ENCODE measurements at places on chromosomes 7 and 10.

DNA sequence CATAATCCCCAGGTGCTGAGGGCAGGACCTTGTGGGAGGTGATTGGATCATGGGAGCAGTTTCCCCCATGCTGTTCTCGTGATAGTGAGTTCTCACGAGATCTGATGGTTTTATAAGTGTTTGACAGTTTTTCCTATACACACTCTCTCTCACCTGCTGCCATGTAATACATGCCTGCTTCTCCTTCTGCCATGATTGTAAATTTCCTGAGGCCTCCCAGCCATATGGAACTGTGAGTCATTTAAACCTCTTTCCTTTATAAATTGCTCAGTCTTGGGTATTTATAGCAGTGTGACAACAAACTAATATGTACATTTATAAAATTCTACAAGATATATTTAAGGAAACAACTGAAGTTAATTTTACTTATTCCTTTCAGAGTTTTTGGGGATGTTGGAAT is 170.8 kb upstream of the BET1 start:
- DNase-seq, result no peak

- DNase-seq, result no peak
Measured at GRCh38 chr7:116552602-116553001, 27.8 kb downstream of the CAV1 start.

DNA sequence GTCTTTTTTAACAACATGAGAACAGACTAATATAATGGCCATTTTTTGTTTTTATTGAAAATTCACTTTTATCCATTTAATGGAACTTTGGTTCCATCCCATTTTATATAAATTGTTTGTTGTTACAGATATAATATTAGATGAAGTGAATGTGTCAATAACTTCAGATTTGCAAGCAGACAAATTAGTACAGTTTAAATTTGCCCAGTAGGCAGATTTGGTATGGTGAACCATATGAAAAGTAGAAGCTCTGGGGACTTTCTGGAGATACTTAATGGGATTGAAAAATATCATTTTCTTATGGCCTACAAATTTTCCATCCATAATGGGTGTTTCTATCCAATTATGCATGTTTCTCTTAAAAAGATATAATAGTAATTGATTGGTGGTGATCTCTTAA is 1196.2 kb upstream of the C7orf33 start:
- no peak for DNase-seq

GRCh38 chr10:90130321-90131086 is 429.1 kb downstream of the KIF20B start:
- DNase-seq, result no peak

DNA sequence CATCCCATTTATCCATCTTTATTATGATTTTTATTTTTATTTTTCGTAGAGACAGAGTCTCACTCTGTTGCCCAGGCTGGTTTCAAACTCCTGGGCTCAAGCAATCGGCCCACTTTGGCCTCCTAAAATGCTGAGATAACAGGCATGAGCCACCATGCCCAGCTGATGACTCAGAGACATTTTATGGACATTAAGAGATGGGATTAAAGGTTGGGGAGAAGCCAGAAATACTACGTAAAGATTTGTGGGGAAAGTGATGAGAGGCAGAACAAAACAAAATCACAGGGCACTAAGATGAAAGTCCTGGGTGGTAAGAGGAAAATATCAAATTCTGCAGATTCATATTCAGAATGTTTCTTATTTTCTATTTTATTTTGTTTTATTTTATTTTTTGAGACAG is 7.6 kb downstream of the WNT8B start:
- DNase-seq, result no peak

GRCh38 chr10:38102880-38103279 is 8.7 kb downstream of the ZNF37A start:
- DNase-seq, result no peak

GRCh38 chr7:155568842-155569494 is 22.6 kb upstream of the CNPY1 start:
- no peak for DNase-seq

DNA sequence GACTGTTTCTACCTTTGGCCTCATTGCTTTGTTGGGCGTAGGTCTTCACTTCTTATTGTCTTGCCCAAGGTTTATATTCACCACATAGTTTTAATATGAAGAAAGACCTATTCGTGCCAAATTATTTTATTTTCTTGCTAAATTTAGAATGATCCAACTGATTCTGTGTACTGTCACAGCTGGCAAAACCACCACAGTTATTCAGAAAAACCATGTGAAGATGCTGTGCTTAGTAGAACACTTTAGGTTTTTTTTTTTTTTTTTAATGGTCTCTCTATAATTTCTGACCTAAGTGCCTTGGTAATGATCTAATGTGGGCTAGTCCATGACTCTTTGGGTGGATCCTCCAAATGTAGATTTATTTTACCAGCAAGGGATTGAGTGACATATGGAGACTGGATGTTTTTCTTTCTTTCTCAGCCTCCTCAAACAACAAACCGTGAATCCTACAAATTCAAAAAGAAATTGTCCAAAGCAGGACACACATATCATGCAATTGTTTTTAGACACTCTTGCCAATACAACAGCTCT is 243.8 kb downstream of the DYNC1I1 start:
- DNase-seq, result no peak

DNA sequence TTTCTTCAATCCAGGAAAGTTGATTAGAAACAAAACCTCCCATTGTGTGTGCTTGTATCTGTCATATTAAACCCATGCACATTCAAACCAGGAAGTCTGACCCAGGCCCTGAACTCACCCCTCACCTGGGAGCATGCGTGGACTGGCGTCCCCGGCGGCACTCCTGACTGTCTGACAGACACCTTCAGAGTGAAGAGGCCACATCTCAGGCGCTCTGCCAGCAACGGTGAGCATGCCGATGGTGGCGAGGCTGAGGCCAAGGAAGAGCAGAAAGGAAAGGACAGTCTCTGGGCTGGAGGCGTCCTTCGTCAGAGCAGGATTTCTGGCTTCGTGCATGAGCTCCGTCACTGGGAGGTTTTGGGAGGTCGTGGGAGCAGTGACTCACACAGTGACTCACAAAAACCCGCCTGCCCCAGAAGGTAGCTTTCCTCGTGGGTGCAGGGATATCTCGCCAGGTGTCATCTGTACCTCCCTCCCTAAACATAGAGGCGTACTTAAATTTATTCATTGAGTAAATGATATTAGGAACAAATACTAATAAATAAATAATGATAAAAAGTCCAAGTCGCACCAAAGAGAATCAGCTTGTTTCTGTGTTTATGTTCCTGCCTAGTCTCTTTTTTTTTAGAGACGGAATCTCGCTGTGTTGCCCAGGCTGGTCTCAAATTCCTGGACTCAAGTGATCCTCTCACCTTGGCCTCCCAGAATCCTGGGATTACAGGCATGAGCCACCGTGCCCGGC is 13.5 kb downstream of the IQCE start:
- no peak for DNase-seq

GRCh38 chr10:96370584-96371157 is 11.9 kb upstream of the OPALIN start:
- peak; percentile 81 for DNase-seq

DNA sequence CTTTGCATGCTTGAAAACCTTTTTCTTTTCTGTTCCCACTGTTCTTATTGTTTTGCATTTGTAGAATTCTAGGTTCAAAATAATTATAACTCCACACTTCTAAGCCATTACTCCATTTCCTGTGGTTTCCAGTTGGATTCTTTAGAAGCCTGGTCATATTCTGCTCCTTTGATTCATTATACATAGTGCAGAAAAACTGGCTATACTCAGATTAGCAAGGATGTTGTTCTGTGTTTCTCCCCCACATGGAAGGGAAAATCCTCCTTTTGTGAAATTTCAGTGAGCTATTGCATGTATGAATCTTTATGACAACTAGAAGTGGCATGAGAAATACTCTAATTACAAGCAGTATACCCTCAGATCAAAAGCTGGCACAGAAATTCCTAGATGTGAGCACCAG is 79.5 kb downstream of the SLC13A1 start:
- DNase-seq, result no peak

- no peak for DNase-seq
Measured at GRCh38 chr7:66952343-66953043, 31.5 kb downstream of the TMEM248 start.

DNA sequence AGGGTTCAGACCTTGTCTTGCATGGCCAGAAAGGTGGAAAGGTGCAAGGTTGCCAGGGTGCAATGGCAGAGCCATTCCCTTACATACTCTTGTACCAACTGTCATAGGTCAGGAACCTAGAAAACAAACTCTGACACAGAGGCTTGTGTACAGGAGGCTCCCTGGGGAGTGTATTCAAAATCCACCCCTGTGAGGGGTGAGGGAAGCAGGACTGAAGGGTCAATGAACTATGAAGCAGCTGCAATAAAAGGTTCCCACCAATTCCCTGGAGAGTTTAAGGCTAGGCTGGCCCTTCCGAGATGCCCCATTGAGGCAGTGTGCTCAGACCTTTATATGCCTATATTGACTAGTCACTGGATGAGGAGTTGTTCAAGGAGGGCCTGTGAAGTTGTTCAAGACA is 13.9 kb upstream of the CUZD1 start:
- DNase-seq, result no peak

DNA sequence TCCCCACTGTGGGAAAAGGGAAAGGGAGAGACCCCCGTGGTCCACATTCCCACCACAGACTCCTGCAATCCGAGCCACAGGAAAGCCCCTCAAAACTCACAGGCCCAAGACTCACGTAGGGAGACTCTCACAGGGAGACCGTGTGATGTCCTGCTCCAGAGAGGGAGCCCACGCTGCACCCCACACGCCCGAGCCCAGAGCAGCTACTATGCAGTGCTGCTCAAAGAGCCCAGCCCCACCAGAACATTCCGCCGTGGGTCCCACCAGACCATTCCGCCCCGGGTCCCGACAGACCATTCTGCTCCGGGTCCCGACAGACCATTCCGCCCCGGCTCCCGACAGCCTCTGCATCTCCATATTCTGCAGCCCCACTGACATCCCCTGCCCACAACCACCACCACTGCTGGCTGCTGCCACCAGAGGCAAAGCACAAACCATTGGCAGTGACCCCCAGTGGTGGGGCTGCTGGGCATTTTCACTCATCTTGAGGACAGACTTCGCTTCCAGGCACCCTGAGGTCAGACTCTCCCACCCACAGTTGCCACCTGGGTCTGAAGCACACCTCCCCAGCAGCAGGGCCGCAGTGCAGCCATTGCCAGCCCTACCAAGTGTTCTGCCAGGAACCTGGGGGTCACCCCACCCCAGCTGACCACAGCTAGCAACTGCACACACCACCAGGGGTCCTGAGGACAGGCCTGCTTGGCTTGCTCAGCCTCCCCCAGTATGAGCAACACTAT is 625.4 kb upstream of the FOXK1 start:
- no peak for DNase-seq

DNA sequence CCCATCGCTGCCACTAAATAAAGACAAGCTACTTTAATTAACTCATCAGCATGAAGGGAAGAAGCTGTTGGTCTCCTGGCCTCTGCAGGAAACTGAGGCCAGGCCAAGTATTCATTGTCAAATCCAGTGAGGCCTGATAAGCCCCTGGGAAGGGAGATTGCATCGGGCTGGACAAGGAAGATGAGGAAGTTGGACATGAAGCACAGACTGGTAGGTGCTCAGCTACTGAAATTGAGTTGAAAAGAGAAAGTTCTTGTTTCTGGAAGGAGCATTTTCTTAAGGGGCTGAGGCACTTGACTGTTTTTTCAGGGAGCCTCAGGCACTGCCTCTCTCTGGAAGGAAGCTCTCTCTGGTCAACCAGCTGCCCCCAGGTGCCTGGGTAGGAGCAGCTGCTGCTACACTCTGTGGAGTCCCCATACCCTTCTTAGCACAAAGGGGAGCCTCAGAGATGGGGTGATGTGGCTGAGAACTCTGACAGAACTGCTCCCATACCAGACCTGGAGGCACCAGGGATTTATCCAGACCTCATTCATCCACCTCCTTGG is 90.3 kb upstream of the IKZF1 start:
- DNase-seq, result no peak

DNA sequence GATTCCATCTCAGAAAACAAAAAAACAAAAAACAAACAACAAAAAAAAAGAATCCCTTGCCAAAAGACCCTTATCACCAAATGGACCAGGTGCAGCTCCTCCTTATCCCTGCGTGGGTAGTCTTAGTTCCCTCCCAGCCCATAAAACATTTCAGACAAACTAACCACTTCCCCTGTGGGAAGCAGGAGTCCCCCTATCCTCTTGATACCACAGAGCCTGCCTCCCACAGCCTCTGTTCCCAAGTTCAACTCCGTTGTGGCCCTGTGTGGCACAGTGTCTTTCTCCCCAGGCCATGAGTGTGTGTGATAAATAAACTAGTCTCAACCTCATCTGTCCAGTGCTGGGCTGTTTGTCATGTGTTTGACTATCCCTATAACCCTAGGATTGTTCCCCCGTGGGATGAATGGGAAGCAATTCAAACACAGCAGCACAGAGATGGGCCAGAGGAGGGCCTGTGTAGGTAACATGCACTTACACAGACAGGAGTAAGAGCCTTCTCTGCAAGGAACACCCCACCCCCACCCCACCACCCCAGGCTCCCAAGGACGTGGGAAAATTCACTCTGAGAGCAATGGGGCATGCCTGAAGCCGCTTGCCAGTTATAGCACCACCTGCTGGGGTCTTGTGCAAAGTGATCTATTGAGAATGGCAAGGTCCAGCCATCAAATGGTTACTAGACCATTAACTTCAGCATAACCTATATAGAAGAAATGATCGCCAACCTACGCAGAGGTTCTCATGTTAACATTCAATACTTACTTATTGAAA is 147.1 kb upstream of the GHITM start:
- DNase-seq, result peak; percentile 66

GRCh38 chr10:62426600-62426999 is 52.4 kb downstream of the ZNF365 start:
- DNase-seq, result no peak

DNA sequence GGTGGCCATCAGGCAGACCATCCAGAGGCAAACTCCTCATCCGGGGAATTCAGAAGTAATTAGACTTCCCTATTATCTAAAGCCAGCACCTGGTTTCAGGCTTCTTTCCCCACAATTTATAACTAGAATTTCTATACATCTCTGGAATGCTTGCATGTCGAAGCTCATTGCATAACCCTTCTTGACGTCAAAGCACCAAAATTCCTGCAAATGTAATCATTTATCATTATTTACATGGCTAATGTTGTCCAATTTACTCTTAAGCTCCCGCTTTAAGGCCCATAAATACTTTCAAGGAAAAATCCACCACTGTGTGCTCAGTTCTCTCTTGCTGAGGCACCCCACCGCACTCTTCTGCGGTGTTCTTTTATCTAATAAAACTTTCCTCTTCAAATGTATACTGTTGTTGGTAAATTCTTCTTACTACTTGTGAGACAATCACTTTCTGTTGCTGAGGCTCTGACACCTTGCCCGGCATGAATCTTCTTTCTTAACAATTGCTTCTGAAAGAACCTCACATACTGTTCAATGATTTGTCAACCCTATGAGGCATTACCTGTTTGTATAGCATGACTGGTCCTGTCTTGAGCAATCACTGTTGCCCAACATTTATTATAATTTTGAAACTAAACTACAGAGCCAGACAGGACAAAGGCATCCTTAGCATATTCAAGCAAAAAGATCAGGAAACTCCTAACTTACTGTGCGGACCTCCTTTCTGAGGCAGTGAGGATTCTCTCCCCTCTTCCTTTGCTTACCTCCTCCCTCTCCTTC is 17.4 kb upstream of the GPR141 start:
- no peak for DNase-seq

- DNase-seq, result no peak
Measured at GRCh38 chr7:158362001-158362400, 225.6 kb downstream of the PTPRN2 start.

GRCh38 chr10:128086003-128086863 is 40.0 kb downstream of the MKI67 start:
- DNase-seq, result no peak

Measured in WTC11 (cell line).